ENCODE measurements at places on chromosomes 3 and 15. TPM values are rescaled to one million over a fixed set of nuclear protein-coding genes. Genes with fewer than 3 reads are reported as not detected.

GRCh38 chr15:70268698-70269251, 171.1 kb upstream of the TLE3 start:
- DNase-seq = no peak

GRCh38 chr15:63482874-63483323, 21.5 kb upstream of the USP3 start:
- DNase-seq = no peak

- DNase-seq = no peak
These were observed 100.8 kb downstream of the CCNL1 start for GRCh38 chr3:157059181-157059580.

DNA sequence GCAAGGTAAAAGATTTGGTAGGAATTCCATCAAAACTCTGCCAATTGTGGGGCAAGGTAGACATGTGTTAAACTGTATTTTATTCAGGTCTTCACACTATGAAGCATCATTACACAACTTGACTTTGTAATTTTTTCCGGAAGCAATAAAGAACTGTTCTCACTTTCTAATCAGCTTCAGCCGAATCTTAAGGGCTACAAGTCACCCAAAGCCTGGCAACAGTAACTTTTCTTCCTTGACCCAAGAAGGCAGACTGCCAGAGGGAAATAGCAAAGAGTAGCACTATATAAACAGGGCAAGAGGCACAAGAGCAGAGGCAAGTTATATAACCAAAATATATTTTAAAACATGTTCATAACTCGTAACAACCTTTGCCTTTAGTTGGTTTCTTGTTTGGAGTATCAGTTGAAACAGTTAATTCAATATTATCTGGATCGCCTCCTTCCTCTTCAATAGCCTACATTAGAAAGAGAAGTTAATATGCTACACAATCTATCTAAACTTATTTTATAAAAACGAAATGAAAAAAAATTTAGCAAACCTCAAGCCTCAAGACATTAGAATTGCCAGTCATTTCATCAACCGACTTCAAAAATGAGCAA, 1.4 kb downstream of the SLTM start:
- no peak for DNase-seq

- DNase-seq = no peak
These were observed 19.9 kb downstream of the NDUFB4 start for GRCh38 chr3:120615847-120616609.

DNA sequence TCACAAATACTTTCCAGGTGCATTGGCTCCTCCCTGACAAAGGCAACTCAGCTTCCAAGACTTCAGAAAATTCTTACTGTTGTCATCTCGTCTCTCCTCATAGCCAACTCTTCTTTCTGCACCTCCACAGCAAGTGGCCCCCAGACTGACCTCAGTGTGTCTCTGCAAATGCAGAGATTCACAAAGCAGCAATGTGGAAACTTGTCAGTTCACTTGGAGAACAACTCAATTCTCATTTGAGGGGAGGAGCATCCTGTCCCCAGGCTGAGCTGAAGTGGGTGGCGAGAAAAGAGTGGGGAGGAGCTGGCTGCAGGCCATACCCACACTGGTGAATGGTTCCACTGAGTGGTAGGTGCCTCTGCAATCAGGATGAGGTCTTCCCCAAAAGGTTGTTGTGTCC, 248.7 kb upstream of the IL12A start:
- DNase-seq = no peak

DNA sequence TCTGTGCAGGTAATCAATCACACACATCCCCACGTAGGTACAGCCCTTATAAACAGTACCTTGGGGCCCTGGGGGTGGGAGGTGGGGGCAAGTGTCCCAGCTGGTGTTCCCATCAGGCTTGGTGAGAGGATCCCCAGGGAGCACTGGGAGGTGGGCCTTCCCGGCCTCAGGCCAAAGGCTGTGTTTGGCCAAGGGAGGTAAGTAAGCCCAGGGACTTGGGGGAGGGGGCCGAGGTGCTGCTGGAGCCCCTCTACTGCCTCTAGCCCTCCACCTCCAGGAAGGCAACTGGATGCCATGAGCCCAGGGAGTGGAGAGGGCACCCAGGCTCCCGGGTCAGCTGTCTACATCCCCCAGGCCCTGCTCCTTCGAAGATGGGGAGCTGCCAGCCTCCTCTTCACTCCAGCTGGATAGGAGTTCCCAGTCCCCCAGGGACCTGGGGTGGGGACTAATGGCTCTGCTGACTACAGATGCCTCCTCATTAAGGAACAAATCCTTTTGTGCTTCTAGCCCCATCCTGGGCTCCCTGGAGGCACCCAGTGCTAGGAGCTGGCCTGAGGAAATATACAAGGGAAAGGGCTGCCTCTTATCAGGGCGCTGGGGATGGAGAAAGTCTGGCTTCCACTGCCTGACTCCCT, 33.1 kb downstream of the RNU5B-1 start:
- DNase-seq = no peak

DNA sequence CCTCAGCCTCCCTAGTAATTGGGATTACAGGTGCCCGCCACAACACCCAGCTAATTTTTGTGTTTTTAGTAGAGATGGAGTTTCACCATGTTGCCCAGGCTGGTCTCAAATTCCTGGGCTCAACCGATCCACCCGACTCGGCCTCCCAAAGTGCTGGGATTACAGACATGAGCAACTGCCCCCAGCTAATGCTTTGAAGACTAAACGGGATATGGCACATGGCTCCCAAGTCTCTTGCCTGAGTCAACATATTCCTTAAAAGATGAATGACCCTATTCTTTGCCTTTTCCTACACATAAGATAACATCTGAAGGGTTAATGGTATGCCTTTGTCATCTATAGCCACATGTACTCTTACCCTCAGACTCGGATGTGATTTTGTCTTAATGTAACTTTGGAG, 38.4 kb upstream of the NEDD4 start:
- no peak for DNase-seq

- DNase-seq = no peak
These were observed 133.6 kb downstream of the TPRG1 start for GRCh38 chr3:189305412-189305811.

DNA sequence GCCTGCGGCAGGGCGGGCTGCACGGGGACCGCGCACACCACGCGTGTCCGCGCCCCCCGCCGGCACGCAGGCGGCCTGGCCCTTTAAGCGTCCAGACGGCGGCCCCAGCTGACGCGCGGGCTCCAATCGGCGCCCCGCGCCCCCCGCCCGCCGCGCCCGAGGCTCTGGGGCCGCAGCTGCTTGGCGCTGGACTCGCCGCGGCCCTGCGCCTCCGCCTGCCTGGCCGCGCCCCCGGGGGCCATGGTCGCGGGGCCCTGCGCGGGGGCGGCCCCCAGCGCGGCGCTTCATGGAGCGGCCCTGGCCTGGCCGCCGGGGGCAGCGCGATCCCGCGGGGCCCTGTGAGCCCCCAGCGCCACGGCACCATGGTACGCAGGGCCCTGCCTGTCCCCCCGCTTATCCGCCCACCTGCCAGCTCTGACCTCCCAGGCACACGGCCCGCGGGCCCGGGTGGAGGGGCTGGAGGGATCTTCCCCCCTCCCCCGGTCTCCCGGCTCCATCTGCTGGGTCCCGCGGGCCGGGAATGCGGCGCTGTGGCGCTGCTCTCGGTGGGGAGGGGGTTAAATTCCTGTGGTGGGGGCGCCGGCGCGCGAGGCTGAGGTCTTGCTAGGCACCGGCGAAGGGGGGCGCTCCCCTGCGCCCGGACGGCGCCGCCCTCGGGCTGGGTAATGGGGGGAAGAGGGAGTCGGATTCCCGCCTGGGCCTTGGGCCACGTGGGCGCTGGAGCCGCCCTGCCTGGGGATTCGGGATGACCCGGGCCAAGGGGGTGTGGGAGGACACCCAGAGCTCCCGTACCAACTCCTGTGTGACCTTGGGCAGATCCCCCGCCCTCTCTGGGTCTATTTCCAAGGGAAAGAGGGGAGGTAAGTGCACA, 1.1 kb downstream of the ZBTB47 start:
- no peak for DNase-seq

DNA sequence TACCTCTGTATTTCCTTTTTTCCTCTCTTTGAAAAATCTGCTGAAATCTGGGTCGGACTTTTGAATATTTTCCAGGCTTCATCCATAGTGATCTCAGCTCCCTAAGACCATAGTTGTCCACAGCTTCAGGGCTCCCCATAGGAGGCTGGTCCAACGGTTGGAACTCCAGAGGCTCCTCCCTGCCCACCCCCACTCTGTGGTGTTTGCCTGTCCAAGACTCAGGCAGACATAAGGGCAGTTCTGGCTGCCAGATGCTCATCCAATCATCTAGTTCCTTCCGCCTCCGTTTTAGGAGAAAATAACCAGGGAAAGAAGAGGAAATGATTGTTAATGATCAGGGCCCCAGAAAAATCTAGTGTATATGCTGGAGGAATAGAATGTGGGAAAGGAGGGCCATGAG, 27.9 kb upstream of the PRTG start:
- DNase-seq = no peak

- DNase-seq = no peak
These were observed 31.1 kb downstream of the DCLK3 start for GRCh38 chr3:36733162-36733696.

DNA sequence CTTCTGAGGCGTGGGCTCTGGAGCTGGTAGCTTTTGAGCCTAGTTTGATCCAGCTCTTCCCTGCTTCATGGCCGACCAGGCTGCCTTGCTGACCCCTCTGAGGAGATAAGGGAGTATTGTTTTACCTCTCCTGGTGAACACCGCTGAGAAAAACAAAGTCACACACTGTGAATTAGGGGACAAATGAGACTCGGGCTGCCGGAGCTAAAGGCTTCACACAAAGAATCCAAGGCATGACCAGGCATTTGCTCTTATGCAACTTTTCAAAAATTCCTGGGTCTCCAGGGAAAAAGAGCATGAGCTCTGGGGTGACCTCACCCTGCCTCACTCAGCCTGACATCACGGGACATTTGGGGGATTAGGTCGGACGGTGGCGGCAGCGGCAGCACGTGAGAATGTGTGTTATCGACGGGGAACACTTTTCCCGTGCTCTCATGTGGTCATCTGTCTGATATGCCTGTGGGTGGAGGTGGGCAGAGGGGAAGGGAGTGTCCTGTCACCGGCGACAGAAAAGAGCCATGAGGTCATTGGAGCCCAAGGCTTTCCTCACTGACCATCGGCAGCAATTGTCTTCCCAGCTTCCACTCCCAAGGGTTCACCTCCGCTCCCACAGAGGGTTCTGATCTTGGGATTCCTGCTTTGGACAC, 61.0 kb downstream of the TMEM44 start:
- no peak for DNase-seq

DNA sequence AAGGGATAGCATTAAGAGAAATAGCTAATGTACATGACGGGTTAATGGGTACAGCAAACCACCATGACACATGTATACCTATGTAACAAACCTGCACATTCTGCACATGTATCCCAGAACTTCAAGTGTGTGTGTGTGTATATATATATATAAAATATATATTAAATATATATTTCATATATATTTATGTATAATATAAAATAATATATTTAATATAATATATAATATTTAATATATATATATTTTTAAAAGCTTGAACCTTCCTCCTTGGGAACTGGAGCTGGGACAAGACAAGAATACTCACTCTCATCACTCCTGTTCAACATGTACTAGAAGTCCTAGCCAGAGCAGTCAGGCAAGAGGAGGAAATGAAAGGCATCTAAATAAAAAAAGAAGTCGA, 149.3 kb downstream of the UNC13C start:
- DNase-seq = no peak

DNA sequence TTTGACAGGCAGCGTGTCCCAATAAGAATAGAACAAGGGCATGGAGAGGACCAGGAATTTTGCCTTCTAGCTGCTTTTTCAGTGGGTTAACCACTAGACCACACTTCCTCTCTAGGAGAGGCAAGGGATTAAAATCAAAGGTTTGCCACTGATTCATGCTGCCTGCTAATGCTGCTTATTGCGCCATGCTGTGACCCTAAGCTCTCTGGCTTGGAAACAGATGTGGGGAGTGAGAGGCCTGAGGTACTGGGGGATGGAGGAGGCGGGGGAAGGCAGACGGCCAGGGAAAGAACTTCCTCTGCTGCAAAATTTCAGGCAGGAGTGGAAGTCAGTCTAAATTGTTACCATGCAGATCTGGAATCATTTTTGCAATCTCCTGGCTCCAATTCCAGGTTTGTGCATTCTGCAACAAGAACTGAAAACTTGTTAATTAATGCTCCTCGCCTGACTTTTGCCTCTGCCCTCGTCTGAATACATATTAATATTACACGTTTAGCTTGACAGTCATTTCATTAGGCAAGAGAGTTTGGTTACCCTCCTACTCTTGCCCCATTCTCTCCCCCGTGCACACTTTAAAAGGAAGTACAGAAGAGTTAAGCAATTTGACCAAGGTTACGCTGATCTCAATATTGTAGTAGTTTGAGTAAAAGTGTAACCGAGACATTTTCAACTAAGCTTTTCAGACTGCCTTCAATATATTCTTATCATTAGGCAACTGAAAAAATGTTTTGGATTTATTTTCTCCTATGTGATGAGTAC, 121.7 kb upstream of the SPRED1 start:
- peak; percentile 31 for DNase-seq

GRCh38 chr15:73628976-73629797, 4.0 kb downstream of the NPTN start:
- no peak for DNase-seq

GRCh38 chr15:99753066-99753465, 19.8 kb upstream of the LYSMD4 start:
- DNase-seq = no peak

GRCh38 chr3:148030975-148031374, 621.8 kb downstream of the ZIC1 start:
- no peak for DNase-seq

DNA sequence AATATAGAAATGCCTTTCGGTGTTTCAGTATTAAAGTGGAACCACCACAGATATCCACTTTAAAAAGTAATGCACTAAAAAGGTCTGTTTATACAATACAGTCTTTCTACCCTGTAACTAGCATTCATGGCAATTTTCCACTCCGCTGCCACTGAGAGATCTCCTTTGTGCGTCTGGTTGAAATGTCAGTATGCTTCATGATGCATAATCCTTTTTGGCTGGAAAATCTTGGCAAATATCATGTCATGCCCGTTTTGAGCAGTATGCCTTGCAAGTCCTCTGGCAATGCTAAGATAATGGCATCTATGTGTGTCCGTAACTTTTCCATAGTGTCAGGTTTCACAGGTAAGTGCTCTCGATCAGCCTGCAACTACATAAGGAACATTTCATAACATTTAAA, 30.8 kb upstream of the ARF4 start:
- DNase-seq = no peak

DNA sequence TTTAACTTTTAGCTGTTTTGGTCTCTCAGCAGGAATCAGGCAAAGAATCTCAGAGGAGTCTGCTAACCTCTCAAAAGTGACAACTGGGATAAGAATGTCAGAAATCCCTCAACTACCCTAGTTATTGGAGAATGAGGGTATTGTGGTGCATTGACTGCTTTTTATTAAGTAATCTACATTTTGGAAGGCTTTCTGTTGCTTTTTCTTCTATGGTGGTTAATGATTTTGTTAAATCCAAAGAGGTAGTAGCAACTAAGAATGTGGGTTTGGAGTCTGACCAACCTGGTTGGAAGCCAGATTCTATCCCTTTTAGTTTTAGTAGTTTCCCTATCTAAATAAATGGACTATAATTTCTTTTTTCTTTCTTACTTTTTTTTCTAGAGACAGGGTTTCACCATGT, 94.7 kb upstream of the RNF7 start:
- DNase-seq = no peak

The GOLGA8J gene
- total RNA-seq = not detected

The NANOGP8 gene
- total RNA-seq = not detected

The CNTN4 gene
- total RNA-seq = 0.31 TPM

The KBTBD13 gene
- not detected for total RNA-seq
